Activated naive CD4-positive, alpha-beta T cell (primary cell): ENCODE measurements at places on chromosomes 12 and 14.
A peak's percentile ranks its signal among the peaks of the same experiment; 100 is the strongest.

GRCh38 chr12:99381992-99382391 is 265.6 kb upstream of the GARIN6 start:
- no peak for DNase-seq

- no peak for DNase-seq
Measured at GRCh38 chr12:6115389-6115788, 9.1 kb downstream of the VWF start.

GRCh38 chr14:57869617-57870016 is 3.7 kb upstream of the SLC35F4 start:
- DNase-seq, result no peak

DNA sequence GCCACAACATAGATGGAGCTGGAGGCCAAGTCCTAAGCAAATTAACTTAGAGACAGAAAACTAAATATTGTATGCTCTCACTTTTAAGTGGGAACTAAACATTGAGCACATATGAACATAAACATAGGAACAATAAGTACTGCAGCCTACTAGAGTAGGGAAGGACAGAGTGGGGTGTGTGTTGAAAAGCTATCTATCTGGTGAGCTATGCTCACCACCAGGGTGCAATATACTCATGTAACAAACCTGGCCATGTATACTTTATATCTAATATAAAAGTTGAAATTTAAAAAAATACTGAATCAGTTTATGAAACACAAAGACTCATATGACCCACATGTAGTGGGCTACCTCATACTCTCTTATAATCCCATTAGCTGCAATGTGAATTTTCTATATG is 1305.0 kb downstream of the LRFN5 start:
- no peak for DNase-seq

DNA sequence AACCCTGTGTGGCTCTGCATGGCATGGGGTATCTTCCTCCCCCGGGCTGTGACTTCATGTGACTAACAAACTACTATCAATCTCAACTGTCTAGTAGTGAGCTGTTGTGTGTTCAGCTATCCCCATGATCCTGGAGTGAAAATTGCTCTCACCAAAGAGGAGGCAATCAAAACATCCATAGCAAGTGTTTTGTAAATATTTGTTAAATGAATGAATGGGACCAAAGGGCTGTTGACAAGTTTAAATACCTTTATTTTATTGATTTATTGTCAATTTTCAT is 138.1 kb upstream of the CPM start:
- DNase-seq, result no peak

- DNase-seq, result no peak
Measured at GRCh38 chr12:59185295-59185694, 265.0 kb upstream of the LRIG3 start.

- DNase-seq, result no peak
Measured at GRCh38 chr14:87205811-87206210, 787.2 kb downstream of the GALC start.

GRCh38 chr14:59377491-59377890 is 87.7 kb downstream of the GPR135 start:
- DNase-seq, result no peak

DNA sequence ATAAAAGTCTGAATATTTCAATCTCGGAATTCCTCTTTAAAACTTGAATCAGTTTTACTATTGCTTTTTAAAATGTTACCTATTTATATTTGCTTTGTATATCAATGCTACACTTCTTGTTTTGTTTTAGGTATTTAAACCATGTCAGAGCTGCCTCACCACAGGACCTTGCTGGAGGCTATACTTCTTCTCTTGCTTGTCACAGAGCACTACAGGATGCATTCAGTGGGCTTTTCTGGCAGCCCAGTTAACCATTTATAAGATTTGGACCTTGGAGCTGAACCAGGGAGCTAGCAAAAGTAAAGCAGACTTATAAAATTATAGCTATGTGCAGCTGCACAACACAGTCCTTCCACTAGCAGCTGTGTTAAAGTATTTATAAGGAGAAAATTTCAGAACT is 12.8 kb downstream of the TRMT5 start:
- no peak for DNase-seq

GRCh38 chr12:76020281-76020680 is 11.3 kb downstream of the PHLDA1 start:
- DNase-seq, result no peak

- DNase-seq, result no peak
Measured at GRCh38 chr14:92425101-92425500, 88.5 kb upstream of the RIN3 start.

DNA sequence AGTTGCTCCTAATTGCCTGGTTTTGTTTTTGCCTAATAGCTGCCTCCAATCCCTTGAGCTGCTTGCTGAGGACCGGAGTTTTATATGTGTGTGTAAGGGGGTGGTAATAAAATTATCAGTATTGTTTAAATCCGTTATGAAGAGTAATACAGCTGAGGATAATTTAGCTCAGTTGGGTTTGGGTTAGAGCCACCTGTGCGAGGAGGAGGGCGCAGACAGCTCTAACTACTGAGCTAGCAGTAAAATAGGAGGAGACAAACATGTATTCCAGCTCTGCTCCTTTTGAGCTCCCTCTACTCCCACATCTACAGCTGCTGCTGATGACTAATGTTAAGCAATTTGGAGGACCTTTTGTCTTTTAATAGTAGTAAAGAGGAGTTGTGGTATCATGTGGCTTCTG is 61.5 kb downstream of the SPATS2 start:
- no peak for DNase-seq

- DNase-seq, result no peak
Measured at GRCh38 chr14:32312010-32312331, 17.1 kb upstream of the AKAP6 start.

DNA sequence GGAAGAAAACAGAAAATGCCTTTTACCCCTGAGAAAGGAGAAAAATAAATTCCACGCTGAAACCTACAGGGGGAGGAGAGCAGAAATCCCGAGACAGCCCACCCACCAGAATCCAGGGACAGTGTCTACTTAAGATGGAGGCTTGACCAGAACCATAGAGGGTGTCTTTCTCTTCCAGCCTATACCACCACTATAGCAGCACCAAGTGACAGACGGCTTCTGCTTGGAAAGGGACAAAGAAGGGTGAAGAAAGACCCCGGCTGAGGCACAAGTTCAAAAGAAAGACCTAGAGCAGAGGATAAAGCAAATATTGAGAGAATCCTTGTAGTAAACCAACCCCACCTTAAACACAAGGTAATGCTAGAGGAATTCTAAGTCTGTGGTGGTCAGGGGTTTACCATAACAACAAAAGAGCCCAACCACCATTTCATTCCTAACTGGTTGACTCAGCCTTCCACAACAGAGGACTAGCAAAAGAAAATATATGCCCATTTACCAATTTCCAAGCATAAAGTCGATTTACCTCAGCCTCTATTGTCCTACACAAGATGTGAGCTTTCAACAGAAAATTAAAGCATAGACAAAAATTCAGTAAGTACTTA is 105.3 kb upstream of the FOXG1 start:
- no peak for DNase-seq

- DNase-seq, result no peak
Measured at GRCh38 chr12:38664661-38665269, 240.6 kb downstream of the CPNE8 start.

GRCh38 chr12:76449016-76449415 is 100.8 kb upstream of the BBS10 start:
- DNase-seq, result no peak

DNA sequence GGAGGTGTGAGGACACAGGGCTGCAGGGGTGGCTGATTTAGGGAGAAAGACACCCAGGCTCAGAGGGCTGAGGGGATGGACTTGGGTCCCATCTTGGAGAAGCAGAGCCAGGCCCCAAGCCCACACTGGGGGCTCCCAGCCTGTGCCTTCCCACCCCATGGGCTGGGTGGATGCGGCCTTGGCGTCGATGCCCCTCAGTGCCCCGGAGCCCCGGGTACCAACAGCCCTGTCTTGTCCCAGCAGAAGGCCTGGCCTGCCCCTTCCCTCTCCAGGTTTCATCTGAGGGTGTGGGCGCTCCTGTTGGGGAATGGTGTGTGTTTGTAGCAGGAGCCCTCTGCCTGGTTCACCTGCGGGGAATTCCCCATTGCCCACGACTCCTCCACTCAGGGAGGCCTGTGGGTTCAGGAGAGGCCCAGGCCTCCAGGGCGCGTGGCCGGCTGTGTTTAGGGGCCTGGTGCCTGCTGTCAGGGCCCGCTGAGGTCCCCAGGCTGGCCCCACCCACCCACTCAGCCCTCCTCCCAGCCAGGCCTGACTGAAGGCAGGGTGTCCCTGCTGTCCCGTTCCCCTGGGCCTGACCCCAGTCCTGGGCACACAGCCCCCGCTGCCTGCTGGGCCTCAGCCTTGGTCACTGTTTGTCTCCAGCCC is 51.1 kb upstream of the BEGAIN start:
- DNase-seq, result no peak

DNA sequence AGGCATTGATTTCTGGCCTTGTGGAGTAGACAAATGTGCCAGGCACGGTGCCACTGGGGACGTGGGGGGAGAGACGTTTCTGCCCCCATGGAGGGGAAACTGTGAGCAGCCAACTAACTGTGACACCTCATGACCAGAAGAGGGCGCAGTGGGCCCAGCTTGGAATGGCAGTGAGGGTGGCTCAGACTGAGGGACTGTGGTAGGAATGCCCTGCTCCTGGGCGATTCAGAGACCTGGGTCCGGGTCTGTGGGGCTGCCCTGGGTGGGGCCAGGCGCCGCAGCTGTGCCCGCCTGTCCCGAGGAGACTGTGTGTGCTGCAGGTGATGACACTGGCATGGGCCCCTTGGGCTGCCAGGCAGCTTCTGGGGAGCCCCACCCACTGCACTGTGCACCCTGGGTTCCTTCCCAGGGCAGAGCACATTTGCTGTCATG is 60.6 kb downstream of the SLC25A47 start:
- peak; percentile 18 for DNase-seq

- no peak for DNase-seq
Measured at GRCh38 chr12:124040291-124040690, 67.3 kb downstream of the ZNF664 start.

GRCh38 chr12:103397536-103397935 is 98.2 kb downstream of the C12orf42 start:
- DNase-seq, result no peak

- no peak for DNase-seq
Measured at GRCh38 chr12:122282061-122282460, 15.8 kb upstream of the VPS33A start.

DNA sequence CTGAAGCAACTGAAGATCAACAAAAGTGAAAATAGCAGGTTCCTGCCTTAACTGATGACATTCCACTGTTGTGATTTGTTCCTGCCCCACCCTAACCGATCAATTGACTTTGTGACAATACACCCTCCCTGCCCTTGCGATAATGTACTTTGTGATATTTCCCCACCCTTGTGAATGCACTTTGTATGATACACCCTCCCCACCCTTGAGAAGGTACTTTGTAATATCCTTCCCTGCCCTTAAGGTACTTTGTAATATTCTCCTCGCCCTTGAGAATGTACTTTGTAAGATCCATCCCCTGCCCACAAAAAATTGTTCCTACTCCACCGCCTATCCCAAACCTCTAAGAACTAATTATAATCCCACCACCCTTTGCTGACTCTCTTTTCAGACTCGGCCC is 41.4 kb downstream of the BCAT1 start:
- DNase-seq, result no peak

DNA sequence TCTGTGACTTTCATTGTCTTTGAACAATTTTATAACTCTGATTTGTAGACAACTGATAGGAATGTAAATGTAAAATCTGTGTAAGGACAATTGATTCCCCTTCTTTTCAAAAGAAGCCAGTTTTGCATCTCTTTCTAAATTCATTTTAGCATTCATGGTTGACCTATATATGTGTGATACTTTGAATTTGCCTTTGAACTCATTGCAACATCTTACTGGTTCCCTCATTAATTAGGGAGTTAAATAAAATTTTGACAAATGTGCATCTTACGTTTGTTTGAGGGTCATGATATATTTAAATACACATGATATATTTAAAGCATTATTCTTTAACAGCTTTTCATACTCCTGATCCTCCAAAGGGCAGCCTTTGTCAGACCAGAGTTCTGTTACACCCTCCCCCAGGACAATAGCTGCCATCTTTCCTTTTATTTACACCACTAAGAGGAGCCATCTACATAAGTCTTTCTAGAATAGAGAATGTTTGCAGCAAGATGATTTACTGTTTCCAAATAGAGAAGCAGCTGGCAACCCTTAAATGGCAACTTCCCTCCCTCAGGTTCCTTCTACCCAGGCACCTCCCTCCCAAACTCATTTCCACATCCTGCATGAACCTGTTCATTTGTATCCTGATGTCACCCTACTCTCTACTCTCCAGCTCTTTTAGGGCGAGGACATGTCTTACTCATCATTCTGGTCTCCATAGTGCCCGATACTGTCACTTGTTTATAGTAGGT is 40.2 kb upstream of the APPL2 start:
- no peak for DNase-seq

DNA sequence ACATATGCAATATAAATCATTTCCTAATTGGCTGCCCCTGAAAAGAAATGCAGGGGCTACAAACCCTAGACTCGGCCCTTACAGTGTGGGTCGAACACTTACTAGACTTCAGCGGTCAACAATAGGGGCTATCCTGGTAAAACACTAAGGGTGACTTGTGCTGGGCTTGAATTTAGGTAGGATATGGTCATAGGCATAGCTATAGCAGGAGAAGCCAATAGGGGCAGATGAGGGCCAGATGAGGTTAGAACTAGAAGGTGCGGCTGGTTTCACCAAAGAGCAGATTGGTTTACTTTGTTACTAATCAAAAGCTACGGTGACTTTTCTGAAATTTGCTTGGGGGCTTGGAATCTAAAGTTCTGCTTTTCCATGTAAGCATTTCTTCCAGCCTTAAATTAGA is 282.3 kb upstream of the DIO2 start:
- no peak for DNase-seq

DNA sequence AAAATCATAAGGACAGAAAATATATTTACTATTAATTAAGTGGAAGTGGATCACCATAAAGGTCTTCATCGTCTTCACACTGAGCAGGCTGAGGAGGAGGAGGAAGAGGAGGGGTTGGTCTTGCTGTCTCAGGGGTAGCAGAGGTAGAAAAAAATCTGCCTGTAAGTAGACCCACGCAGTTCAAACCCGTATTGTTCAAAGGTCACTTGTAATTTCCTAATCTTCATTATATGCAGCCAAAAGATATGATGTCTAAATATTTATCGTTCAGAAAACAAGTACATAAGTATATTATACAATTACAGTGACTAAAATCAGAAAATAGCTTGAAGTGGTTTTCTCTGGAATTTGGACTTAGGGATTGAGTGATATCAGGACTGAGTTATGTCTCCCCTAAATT is 72.1 kb downstream of the GTF2A1 start:
- no peak for DNase-seq

- DNase-seq, result no peak
Measured at GRCh38 chr12:103665971-103666370, 78.9 kb downstream of the STAB2 start.

- no peak for DNase-seq
Measured at GRCh38 chr12:121033625-121034349, 5.3 kb downstream of the OASL start.

GRCh38 chr14:81811705-81812269 is 278.1 kb upstream of the SEL1L start:
- no peak for DNase-seq

- DNase-seq, result no peak
Measured at GRCh38 chr12:130655881-130656280, 60.2 kb downstream of the RIMBP2 start.

- DNase-seq, result no peak
Measured at GRCh38 chr12:2613326-2614073, 181.3 kb upstream of the FKBP4 start.
